Stimulated activated CD8-positive, alpha-beta memory T cell treated with anti-CD3 and anti-CD28 coated beads, Interleukin-7, amount 100 ng/mL, for 1 hour (primary cell): ENCODE measurements at places on chromosomes 2 and 18.

DNA sequence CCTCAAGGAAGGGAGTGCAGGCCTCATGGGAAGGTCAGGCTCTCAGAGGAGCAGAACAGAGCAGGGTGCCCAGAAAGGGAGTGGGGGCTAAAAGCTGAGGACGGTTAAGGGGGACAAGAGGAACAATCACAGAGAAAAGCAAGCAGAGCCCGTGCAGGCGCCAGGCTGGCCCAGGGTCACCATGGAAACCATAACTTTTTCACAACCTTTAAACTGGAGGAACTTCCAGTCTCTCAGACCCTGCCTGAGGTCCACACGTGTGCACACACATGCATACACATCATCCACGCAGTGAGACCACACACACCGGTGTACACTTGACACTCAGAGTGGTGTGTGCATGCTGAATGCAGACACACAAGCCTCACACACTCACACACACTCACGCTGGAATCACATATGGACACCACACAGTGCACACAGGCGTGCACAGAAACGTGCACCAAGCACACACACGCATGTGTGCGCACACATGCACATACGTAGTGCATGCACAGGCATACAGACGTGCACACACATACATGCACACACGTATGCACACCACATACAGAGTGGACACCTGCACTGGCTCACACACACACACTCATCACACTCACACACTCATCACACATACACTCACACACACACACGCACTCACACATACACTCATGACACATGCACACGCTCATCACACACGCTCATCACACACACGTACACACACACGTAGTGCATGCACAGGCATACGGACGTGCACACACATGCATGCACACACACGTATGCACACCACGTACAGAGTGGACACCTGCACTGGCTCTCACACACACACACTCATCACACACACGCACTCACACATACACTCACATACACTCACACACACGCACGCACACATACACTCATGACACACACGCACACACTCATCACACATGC lies 37.2 kb upstream of the SNED1 start:
- DNase-seq, result no peak

GRCh38 chr2:15800495-15801329 lies 139.6 kb upstream of the MYCN start:
- no peak for DNase-seq

GRCh38 chr2:191462370-191462769 lies 215.6 kb upstream of the NABP1 start:
- DNase-seq, result no peak

DNA sequence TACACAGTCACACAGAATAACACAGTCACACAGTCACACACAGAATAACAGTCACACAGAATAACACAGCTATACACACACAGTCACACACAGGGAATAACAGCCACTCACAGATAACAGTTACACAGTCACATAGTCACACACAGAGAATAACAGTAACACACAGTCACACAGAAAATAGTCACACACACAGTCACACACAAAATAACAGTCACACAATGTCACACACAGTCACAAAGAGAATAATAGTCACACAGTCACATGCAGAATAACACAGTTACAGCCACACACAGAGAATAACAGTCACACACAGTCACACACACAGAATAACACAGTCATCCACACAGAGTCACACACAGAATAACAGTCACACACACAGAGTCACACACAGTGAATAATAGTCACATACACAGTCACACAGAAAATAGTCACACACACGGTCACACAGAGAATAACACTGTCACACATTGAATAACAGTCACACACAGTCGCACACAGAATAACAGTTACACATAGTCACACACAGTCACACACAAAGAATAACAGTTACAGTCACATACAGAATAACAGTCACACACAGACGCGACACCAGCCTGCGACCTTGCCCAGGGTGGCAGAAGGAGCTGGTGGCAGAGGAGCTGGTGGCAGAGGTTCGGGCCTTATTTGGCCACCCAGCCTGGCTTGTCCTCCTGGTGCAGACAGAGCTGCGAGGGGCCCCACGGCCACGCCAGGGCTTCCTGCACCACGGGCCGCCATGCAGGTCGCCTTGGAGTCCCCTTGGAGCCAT lies 51.3 kb downstream of the RAMP1 start:
- DNase-seq, result no peak

GRCh38 chr2:42809819-42810120 lies 17.4 kb upstream of the HAAO start:
- DNase-seq, result no peak

- no peak for DNase-seq
Observed at GRCh38 chr2:112841295-112842044, 4.9 kb upstream of the IL1B start.

GRCh38 chr2:133498662-133499585 lies 69.3 kb downstream of the NCKAP5 start:
- DNase-seq, result no peak

DNA sequence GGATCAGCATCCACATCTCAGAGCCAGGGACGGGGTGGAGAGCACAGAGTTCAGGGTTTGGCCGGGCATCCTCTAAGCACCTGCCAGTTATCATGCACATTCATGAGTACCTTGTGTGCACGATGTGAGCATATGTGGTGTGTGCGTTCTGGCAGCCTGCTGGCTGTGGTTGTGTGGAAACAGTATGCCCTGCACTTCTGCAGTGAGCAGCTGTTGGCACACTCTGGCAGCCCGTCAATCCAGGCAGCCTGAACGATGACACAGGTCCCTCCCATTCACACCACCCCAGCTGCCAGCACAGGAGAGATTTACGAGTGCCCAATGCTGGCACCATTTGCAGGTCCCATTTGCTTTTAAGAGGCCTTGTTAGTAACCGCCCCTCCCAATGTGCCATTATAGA lies 74.2 kb downstream of the CD8B2 start:
- no peak for DNase-seq

- DNase-seq, result no peak
Observed at GRCh38 chr2:150495993-150496627, 8.6 kb upstream of the RND3 start.
